Non-pigmented ciliary epithelial cell (primary cell): ENCODE measurements at places on chromosomes 2 and 18.
A peak's percentile ranks its signal among the peaks of the same experiment; 100 is the strongest.

- DNase-seq: no peak
Measured at GRCh38 chr18:80188643-80189530, 58.4 kb downstream of the PARD6G start.

DNA sequence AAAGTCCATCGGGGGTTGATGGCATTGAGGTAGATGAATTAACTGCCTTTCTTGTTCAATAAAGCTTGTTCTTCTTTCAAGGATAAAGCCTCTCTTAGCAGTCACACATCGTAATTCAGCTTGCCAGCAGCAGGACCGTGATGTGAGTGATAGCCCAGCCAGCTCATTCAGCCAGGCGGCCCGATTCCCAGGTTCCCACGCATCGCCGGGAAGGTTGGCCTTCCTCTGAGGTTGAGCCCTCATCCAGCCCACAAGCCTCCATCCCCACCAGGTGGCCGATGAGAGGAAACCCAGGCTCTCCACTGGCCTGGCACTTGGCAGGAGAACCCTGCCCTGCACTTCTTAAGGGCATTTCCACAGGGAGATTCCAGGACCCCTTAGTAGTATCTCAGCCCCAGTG, 4.7 kb downstream of the AGAP1 start:
- no peak for DNase-seq

- DNase-seq: no peak
Measured at GRCh38 chr2:176129813-176130146, 275 bp downstream of the HOXD8 start.

DNA sequence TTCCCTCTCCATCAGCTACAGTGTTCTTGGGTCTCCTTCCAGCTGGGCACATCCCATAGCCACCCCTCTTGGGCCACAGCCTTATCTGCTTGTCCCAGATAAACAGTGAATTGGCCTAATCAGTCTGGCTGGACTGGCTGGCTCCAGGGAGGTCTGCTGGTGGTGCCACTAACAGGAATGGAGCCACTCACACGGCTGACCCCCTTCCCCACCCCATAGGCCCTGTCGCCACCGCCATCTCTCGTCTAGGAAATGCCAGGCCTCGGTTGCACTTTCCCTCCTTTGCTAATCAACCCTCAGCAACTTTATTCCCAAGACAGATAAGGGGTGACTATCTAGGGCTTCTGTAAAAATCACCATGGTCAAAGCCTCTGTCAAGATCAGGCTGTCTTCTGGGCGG, 23.0 kb upstream of the TNP1 start:
- DNase-seq: no peak

DNA sequence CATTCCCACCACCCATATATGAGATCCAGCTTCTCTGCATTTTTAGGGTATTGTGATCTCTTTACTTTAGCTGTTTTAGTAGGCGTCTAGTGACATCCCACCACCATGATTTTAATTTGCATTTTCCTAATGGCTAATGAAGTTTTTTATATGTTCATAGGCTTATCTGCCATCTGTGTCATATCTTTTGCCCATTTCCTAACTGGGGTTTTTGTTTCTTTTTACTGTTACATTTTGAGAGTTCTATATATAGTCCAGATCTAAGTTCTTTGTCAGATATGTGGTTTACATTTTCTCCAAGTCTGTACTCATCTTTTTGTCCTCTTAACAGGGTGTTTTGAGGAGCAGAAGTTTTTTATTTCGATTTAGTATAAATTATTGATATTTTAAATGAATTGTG, 39.6 kb downstream of the PTPN2 start:
- DNase-seq: no peak

- DNase-seq: no peak
Measured at GRCh38 chr2:38743672-38744398, 7.3 kb downstream of the SRSF7 start.

DNA sequence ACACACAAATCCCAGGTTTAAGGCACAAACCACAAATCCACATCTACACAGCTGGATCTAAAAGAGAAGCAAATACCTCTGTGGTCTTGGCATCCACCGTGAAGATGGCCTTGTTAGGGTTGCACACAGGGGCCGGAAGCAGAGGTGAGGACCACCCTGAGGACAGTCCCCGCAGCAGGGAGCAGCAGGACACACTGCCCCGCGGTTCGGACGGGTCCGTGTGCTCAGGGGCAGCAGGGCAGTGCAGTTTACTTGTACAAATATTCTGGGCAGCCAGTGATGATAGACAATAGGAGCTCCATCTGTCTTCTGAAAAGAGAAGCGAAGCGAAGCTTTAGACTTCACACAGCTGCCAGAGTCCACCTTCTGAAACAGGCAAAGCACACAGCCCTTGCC, 8.8 kb downstream of the PASK start:
- no peak for DNase-seq

GRCh38 chr2:130341562-130342019, 1.1 kb upstream of the IMP4 start:
- DNase-seq: no peak

DNA sequence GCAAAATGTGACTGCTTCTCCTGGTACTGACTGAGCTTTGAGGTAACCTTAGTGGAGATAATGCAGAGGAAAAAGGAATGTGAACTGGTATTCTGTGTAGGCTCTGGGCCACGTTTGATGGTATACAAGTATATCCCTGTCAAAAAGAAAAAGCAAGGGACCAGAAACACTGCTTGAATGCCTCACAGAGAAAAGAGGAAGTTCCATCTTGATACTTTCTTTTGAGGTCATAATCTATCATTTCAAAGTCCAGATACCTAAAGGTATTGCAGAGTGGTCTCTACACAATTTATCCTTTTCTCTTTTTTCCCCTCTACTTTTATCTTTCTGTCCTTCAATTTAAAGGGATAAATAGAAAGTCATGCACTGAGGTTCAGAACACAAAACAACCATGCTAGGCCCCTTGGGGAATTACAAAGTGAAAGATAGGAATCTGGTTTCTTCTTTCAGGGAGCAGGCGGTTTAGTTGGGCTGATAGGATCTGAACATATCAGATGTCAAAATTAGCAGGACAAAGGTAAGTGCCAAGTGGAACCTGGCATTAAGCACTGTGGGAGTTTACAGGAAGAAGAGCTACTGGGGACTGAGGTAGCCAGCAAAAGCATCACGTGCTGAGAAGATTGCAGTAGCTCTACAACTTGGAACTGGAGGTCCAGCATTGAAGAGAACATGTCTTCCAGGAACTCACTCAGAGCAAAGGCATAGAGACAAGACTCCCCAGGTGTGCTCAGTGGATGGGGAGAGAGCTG, 121.2 kb downstream of the LYPD6 start:
- no peak for DNase-seq

DNA sequence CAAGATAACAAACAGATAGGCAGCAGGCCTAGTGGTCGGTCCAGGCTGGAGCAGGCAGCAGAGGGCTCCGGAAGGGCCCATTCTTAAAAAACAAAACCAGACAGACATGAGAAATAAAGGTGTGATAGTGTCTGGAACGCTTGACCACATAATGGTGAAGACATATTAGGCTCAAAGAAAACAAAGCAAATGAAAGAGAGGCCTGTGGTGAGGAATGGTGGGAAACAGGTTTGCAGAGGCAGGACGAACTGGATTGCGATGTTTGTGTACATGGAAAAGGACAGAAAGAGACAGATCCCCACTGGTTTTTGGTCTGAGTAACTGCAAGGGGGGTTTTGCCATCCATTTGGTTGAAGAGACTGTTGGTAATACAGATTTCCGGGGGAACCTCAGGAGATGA, 19.9 kb downstream of the QPCT start:
- DNase-seq: no peak

GRCh38 chr2:239892441-239893235, 132.5 kb downstream of the NDUFA10 start:
- no peak for DNase-seq

- DNase-seq: no peak
Measured at GRCh38 chr2:114406347-114406746, 36.1 kb upstream of the DPP10 start.

- no peak for DNase-seq
Measured at GRCh38 chr2:3361518-3362389, 15.9 kb downstream of the EIPR1 start.

DNA sequence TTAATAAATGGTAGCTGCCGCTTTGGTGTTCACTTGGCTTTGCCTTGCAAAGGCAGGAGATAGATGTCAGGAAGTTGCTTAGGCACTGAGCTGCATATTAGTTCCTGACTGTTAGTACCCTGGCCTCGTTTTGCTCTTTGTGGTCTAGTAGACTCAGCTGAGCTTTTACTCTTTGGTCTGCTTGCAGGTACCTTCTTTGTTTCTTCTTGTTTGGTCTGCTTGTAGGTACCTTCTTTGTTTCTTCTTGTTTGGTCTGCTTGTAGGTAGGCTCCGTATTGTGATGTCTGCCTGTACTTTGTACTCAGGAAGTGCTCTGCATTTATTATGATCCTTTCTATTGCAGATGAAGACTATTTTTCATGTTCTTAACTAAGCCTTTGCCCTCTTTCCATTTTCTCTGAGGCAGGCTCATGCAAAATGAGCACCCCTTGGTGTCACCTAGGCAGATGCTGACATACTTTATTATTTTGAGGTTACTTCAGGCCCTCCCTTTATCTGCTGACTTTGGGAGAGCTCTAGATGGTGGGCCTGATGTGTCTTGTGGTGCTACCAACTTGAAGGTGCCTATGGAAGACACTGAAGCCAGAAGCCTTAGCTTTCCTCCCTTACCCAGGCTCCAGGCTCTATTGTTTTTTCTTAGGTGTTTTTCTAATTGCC, 6.0 kb downstream of the RPIA start:
- no peak for DNase-seq

DNA sequence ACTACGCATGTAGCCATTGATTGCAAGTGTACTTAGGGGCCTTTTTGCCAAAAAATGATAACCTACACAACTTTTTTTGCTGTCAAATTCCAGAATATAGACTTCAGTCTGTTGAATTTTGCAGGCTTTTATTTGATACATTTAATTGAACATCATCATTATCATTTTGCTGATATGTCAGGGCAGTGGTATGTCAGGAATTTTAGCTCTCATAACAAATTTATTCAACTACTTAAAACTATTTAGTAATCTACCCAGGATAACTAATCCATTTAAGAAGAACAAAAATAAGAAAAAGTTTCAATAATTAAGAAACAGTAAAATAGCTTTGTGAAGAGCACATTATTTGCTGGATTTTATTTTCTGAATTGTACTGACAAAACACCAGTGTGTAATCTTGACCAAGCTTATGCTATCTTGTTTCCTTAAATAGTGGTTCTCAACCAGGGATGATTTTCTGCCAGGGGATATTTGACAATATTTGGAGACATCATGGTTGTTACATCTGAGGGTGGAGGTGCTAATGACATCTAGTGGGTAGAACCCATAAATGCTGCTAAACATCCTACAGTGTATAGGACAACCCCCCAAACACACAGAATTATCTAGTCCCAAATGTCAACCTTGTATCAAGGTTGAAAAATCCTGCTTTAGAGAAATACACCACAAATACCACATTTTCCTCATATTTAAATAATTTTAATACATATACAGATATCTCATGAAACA, 12.1 kb upstream of the TTN start:
- DNase-seq: no peak

- DNase-seq: no peak
Measured at GRCh38 chr2:25310965-25311864, 30.5 kb downstream of the DNMT3A start.

GRCh38 chr2:218431878-218432277, 13.0 kb downstream of the VIL1 start:
- DNase-seq: no peak

- peak; percentile 82 for DNase-seq
Measured at GRCh38 chr2:31312898-31313297, 78.9 kb downstream of the EHD3 start.
